ENCODE measurements at places on chromosomes 3 and 15. TPM values are rescaled to one million over a fixed set of nuclear protein-coding genes. Genes with fewer than 3 reads are reported as not detected.

DNA sequence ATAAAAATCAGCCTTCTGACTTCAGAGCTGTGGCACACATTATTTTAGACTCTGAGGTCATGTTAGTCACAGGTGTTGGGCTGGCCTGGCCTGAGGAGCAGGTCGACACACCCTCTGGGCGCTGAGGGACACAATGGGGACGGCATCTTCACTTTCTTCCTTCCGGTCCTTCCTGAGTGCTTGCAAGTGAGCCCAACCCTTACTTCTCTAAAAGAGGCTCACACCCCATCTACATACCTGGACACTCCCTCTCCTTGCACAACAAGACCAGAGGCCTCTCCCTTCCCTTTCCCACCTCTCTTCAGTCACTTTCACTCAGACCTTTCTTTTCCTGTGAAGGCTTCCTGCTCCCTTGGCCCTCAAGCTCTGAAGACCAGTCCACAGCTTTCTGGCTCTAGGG is 85.4 kb downstream of the XXYLT1 start:
- no peak for DNase-seq

GRCh38 chr15:88230823-88231222 is 25.7 kb downstream of the NTRK3 start:
- no peak for DNase-seq

- no peak for DNase-seq
These were observed 16.8 kb upstream of the SLC41A3 start for GRCh38 chr3:126100634-126101301.

- DNase-seq, result no peak
These were observed 138.3 kb upstream of the PTPRG start for GRCh38 chr3:61422945-61423673.

GRCh38 chr3:105401691-105402149 is 35.0 kb downstream of the ALCAM start:
- no peak for DNase-seq

DNA sequence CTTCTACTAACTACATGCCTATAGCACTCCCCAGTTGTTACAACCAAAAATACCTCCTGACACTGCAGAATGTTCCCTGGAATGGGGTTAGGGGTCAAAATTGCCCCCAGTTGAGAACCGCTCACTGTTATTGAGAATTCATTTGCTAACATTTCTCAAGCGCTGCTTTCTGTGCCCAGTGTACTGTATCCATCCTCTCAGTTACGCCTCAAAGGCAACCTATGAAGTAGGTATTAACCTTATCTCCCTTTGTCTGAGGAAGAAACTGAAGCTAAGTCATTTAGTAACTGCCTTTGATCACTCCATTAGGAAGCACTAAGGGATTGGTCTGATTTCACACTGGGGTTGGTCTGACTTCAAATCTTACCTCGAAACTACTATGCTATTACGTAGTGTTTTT is 70.1 kb downstream of the CADPS start:
- no peak for DNase-seq

DNA sequence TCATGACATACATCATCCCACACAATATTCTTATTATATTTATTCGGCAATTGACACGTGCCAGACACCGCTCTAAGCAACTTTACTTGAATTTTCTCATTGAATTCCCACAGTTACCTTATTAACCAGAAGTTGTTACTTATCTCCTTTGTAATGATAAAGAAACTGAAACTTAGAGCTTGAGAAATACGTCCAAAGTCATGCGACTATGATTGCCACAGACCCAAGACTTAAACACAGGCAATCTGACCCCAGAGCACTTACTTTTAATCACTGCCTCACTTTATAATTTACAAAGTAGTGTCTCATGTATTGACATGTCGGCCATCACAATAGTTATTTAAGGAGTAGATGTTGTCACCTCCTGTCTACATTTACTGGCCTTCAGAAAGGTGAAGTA is 64.7 kb downstream of the ATP13A4 start:
- DNase-seq, result no peak

DNA sequence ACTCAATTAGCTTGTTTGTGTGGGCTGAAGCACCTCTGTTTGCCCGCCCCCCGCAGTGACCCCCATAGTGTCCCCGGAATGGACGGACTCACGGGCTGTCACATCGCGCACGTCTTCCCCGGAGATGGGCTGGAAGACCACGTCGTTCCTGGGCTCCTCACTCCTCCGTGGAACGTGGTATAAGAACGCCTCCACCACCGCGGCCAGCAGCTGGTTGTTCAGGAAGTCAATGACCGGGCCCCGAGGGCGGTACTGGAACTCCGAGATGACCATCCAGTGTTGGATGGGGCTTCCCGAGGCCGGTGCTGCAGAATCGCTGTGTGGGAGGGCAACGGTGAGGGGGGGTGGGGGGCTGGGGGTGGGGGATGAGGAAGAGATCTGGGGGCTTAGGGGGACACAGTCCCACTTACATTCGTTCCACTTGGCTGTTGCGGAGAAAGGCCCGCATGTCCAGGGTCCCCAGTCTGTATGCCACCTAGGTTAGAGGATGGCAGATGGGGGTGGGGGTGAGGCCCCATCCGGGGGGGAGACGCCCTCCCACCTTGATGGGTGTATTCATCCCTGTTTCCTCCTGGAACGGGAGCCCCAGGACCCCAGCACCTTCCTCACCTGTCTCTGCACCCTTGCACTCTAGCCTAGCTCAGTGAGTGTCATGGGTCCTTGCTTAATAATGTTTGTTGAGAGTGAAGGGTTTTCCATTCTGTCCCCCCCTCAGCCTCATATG is 30.2 kb downstream of the MUC20 start:
- no peak for DNase-seq

COL6A5 gene
- total RNA-seq, result not detected

SMCO1 gene
- total RNA-seq, result not detected

SEMA3G gene
- total RNA-seq, result 0.32 TPM

STAC gene
- not detected for total RNA-seq

XPC gene
- 31.4 TPM for total RNA-seq

Measured in activated T-helper 2 cell treated with anti-CD3 and anti-CD28 coated beads, Interferon-gamma antibody, Interleukin-2, Interleukin-4, amounts not matched to agents 10 μg/mL and 5 μg/mL and 100 μg/mL, durations not matched to agents 14 hours and 24 hours and 36 hours (primary cell).